ENCODE measurements at places on chromosomes 2 and 18.

DNA sequence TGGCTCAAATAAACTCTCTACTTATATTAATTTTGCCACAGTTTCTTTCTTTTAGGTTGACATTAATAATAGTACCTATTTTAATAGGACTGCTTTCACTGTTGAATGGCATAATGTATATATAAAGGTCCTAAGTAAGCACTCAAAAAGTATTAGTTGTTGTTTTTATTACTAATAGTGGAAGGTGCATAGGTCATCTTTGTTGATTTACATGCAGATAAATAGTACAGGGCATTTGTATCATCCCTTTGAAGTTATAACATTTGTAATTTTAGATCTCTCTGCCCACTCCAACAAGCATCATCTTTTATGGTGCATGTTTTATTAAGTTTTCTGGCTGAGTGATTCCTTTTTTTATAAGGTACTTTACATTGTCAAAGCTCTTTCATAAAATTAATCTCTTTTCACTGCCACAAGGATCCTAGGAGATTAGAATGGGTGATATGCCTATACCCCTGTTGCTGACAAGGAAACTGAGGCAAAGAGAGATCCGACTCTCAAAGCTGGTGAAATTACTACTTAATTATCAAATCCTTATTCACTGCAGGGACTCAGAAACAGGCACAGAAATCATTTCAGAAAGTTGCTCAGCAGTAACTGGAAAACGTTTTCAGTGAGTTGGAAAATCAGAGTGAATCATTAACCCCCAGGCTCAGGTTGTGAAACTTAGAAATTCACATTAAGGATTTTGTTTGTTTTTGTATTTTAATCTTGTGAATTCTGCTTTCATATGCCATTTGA is 299.6 kb downstream of the AGPS start:
- no peak for DNase-seq

- DNase-seq: no peak
Observed at GRCh38 chr18:55416791-55417190, 171.2 kb downstream of the TCF4 start.

DNA sequence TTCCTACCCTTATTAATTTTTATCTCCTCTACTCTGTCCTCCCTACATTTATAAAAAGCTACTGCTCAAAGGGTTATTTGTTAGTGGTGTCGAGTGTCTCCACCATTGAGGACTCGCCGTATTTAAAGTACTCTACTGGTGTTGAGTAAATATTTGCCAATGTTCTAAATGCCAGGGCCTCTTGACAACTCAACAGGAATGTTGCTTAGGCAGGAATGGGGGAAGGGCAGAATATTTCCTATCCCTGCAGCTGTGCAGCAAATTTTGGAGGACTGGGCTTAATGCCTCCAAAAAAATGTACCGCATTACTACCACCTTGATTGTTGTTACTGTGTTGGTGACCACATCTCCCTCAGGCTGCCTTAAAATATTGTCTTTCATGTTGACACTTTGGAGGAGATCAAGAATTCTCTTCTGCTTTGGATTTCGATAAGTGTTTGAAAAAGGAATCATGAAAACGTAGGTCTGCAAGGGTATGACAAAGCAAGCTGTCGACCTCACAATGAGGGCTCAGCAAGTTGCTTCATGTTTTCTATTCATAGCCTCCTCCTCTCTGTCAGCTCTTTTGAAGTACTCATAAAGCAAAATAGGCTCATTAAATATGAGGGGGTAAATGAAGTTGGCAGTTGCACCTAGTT is 84.3 kb downstream of the EFEMP1 start:
- no peak for DNase-seq

GRCh38 chr2:240197462-240198139 is 57.1 kb upstream of the OTOS start:
- DNase-seq: no peak

DNA sequence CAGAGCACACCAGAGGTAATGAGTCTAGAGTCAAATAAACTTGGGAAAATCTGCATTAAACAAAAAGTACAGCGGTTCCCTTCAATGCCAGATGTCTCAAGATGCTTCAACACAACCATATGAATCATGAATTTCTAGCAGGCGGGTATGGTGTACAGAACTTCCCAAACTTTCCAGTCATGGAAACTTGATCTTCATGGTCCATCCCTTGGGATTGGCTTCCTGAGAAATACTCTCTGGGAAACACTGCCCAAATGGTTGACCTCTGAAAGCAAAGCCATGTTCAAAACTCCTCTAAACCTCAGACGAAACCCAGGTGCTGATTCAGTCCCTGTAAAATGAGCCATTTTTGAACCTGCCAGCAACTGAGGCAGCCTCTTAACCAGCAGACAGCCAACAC is 16.4 kb upstream of the TMEM247 start:
- DNase-seq: no peak

GRCh38 chr2:21361384-21361783 is 237.6 kb downstream of the TDRD15 start:
- no peak for DNase-seq

- DNase-seq: no peak
Observed at GRCh38 chr18:25819746-25820363, 270.6 kb downstream of the SS18 start.

DNA sequence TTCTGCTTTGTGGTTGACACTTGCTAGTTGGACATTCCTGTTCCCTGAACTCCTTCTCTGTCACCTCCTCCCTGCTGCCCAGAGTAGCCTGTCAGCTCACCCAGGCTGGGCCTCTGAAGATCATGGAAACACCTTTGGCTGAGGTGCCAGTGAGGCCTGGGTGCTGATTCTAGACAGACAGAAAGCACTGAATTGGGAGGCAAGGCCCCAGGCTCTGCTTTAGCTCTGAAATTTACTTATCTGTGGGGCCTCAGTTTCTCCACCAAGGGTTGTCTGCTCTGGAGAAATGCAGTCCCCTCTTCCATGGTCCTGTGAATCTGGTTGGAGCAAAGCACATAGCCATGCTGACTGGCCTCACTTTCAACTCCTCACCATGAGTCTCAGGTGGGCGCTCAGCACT is 104.6 kb upstream of the SIX3 start:
- no peak for DNase-seq

DNA sequence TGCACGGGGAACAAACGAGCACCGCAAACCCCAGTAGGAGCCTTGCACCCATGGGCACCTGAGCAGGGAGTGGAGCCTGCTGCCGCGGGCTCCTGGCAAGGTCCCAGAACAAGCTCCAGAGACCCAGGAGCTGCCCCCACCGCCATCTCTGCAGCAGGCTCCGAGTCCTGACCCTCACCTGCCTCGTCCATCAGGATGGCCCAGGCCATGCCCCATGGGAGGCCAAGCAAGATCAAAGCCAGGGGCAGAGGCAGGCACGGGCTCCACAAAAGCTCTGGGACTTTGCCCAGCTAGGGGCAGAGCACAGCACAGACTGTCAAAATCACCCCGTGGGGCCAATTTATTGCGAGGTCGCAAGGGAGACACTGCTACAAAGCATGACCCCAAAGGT is 43.6 kb downstream of the GPC1 start:
- no peak for DNase-seq

GRCh38 chr2:144464730-144465129 is 55.2 kb downstream of the ZEB2 start:
- no peak for DNase-seq

GRCh38 chr2:19359456-19359855 is 1.0 kb upstream of the OSR1 start:
- no peak for DNase-seq

GRCh38 chr18:70425236-70425635 is 136.4 kb downstream of the SOCS6 start:
- DNase-seq: no peak

DNA sequence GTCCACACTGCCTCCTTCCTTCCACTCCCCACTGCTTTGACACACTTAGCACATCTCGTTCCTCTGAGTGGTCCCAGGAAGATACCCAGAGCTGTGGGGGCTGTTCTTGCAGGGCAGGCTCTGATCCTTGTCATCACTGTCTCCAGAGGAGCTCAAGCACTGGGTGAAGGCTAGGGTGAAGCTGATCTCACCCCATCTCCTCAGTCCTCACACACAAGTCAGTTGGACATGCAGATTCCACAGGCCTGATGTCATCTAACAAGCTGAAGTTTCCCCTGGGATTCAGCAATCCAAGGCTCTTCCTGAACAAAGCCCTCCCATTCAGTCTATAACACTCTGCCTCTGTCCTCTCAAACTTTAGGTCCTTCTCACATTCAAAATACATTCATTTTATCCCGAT is 90.6 kb upstream of the RAB6C start:
- DNase-seq: no peak

GRCh38 chr2:241906826-241907570 is 37.5 kb downstream of the RTP5 start:
- no peak for DNase-seq

- no peak for DNase-seq
Observed at GRCh38 chr18:4204438-4204720, 250.7 kb downstream of the DLGAP1 start.

- no peak for DNase-seq
Observed at GRCh38 chr2:21423854-21424253, 300.1 kb downstream of the TDRD15 start.

DNA sequence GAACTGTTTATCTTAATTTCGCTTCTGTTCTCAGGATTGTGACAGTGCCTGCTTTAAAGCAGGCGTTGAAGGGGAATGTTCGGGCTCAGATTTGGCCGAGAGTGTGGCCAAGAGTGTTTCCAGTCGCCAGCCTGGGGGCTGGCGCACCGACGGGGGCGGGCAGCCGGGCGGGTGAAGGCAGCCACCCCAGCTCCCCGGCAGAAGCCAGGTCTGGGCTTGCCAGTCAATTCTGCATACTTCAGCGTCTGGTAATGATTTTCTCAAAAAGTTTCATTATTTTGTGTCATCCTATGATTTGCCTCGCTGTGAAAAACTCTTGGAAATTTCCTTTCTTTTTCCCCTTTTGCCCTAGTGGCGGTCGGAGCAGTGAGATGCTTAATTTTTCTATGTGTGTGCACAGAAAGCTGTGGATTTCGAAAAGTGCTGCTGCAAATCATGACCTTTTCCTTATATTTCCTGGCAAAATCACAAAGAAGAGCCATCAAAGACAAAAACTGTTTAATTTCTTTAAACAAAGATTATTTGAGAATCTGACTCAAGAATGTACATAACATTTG is 856 bp downstream of the FAM228A start:
- DNase-seq: no peak

DNA sequence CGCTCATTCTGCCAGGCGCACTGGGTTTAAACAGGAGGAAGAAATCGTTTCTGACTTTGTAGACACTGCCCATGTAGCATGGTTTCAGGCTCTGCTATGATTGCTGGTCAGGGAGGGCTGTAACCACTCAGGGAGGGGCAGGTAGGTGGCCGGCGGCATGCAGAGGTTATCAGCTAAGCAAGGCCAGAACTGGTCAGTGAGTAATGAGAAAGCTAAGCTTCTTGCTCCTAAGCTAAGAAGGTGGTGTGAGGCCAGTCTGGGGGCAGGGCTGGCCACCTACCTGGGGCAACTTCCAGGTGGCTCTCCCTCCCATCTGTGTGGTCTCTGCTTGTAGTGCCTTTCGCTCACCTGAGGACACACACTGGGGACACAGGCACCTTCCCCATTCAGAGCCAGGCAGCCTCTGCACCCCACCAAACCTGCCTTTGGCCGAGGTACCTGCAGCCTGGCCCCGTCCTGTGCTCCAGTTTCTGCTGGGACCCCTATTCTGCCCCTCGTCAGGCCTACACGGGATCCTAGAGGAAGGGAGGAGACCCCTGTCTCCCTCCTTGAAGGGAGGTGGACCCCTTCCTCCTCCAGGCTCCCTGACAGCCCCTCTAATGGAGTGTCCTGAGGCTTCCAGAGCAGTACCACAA is 195.9 kb downstream of the SEPTIN10 start:
- DNase-seq: no peak

- no peak for DNase-seq
Observed at GRCh38 chr2:111708476-111709180, 175.4 kb downstream of the ANAPC1 start.

- DNase-seq: peak; percentile 66
Observed at GRCh38 chr2:119826370-119826961, 66.7 kb downstream of the PTPN4 start.

- DNase-seq: peak; percentile 69
Observed at GRCh38 chr18:48750485-48751175, 200.1 kb downstream of the SMAD7 start.

DNA sequence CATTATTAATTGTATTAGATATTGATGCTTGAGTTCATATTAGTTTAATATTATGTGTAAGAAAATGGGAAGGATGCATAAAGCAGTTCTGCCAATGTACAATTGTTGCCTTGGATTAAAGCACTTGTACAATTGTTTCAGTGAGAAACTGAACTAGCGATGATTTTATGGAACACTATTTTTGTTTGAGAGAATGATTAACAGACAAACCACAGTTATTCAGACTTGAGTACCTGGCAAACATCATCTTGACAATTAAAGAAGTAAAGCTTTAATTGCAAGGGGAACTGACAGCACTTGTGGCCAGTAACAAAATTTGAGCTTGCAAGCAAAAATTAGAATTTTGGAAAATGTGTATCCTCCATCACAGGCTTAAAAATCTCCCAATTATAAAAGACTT is 214.3 kb downstream of the RIT2 start:
- no peak for DNase-seq

GRCh38 chr18:77153404-77153803 is 20.8 kb upstream of the MBP start:
- DNase-seq: no peak

- no peak for DNase-seq
Observed at GRCh38 chr2:143732871-143733270, 603.7 kb downstream of the ARHGAP15 start.

DNA sequence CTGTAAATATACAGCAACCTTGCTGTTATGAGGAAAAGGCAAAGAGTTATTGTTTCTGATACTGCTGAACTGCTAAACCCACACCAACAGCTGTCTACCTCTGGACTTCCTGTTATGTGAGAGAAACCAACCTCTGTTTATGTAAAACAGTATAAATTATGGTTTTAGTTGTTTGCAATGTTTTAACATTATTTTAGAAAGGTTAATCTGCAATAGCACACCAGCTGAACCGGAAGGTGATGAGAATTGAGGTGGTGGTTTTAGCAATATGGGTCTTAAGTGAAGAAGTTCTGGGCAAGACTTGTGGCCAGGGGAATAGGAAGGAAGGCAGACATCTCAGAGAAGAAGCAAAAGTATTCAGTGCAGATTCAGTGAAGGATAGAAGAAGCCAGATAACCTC is 237.8 kb downstream of the PLCL1 start:
- DNase-seq: no peak

- DNase-seq: peak; percentile 38
Observed at GRCh38 chr2:204177977-204178522, 241.5 kb downstream of the ICOS start.

DNA sequence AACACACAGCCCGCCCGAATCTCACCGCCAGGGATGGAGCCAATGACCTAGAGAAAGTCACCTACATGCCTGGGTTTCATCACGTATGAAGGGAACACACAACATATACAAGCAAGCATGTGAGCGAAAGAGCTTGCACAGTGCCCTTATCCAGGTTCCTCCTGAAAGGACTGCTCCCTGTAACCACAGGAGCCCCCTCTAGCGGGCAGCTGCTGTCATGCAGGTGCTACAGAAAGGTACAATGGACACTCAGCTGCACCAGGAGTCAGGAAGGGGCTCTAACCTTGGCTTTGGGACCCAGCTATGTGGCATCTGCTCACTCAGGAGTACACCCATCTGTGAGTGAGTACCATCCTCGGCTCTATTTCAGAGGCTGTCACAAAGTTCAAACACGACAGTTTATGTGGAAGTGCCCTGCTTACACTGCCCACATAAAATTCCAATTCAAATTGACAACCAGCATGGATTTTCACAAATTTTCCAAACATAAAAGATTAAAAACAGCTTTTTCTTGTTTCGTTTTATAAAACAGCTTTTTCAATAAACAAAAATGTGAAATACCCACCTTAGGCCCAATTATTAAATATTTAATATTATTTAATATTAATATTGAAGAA is 3.5 kb downstream of the NDUFA10 start:
- peak; percentile 74 for DNase-seq
